ENCODE measurements at places on chromosomes 7 and 10.

- DNase-seq = no peak
These were observed 1.1 kb downstream of the HNRNPA2B1 start for GRCh38 chr7:26199301-26200037.

DNA sequence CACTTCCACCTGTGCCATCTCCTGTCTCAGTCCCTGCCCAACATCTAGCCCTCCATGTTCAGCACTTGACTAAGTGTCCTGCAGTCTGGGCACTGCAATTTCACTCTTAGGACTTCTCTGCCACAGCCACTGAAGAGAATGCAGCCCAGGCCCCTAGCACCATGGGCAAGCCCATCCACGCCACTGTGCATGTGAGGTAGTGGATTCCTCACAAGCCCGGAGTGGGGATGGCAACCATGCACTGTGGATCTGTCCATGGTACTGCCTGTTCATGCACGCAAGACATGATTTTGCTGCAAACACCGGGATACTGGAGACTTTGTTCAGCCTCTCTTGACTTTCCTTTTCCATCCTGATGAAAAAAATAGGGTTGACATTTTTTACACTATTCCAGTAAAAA, 12.3 kb downstream of the DDC start:
- DNase-seq = no peak

DNA sequence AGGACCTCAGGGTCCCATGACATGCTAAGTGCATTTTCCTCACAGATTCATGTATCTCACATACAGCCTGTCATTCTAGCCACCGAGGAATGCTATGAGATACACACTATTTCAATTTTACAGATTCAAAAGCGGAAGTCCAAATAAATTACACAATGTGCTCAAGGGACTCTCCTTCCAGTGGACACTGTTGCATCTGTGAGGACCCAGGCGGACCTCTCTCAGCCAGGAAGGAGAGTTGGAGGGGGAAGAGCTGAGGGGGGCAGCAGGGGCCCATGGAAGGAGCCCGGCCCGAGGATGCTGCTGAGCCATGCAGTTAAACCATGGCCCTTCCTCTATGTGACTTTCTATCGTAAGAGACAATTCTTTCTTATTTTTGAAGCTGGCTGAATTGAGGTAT, 93.6 kb downstream of the VOPP1 start:
- no peak for DNase-seq

GRCh38 chr10:106661133-106661766, 503.3 kb downstream of the SORCS1 start:
- no peak for DNase-seq

GRCh38 chr7:22356701-22357310, at the start of gene RAPGEF5:
RAPGEF5 (minus strand) TSS chr7:22357154; CDS start chr7:22357060, 94 bp downstream.
- peak; percentile 67 for DNase-seq

GRCh38 chr7:105990727-105991453, 27.8 kb downstream of the CDHR3 start:
- DNase-seq = no peak

GRCh38 chr10:108848046-108848445, 1075.3 kb downstream of the XPNPEP1 start:
- DNase-seq = no peak

DNA sequence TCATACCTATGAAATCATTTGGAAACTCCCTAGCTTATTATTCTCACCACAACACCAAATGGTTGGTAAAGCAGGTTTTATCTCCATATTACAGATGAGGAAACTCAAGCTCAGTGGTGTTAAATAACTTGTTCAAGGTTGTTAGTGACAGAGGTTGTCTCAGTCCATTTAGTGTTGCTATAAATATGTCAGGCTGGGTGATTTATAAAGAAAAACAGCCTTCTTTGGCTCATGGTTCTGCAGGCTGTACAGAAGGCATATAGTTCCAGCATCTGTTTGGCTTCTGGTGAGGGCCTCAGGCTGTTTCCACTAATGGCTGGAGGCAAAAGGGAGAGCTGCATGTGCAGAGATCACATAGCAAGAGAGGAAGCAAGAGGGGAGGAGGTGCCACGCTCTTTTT, 96.6 kb downstream of the ZNF438 start:
- DNase-seq = no peak

DNA sequence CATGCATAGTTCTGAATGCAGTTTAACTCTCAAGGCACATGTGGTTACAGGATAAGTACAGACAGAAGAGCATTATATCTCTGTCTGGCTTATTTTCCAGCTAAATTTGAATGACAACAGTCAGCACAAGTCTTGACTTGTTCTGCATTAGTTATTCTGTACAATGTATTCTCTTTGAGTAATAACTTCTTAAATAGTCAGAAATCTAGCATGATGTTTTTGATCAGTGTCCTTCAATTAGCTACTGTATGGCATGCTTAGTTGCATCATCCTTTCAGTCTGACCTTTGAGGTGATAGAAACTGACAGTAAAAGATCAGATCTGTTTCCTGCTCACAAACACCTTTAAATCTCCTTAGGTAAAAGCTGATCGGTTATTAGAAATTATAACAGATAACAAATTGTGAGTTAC, 118.1 kb downstream of the ARL4A start:
- DNase-seq = no peak

GRCh38 chr10:19944911-19945663, 128.9 kb downstream of the PLXDC2 start:
- DNase-seq = no peak

- no peak for DNase-seq
These were observed 425.0 kb downstream of the GPAM start for GRCh38 chr10:111758593-111758992.

DNA sequence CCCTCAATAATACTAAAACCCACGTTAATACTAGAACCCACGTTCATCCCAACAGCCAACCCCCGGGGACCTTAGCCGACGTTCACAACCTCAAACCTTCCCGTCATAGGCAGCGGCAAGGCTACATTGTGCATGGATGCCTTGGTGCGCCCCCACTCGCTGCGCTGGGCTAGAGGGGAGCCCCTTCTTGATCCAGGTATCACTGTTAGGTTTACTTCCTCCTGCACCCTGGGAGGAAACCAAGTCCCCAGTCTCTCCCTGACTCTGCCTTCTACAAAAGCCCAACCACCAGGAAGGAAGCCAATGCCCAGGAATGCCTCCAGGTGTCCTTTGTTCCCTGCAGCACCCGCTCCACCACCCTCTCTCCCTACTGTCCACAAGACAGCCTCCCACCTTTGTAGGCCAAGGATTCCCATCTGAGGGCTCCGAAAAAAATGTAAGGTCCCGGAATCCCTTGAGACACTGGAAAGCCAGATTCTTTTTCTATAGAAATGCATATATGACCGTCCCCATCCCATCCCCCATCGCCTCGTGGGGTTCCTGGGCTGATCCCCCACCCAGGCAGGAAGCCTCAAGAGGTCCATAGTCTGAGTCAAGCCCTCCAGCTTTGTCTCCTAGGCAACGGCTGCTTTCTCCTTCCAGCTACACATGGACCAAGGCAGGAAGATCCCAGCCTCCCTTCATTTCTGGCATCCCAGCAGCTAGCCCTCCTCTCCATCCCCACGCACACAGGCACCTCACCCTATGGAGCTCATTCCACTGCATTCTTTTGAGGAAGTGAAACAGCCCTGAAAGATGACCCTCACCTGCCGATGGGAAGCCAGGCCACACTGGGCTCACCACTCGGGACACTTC, 25.2 kb downstream of the CTBP2 start:
- DNase-seq = no peak

Data from GM12891 (cell line).